ENCODE measurements at places on chromosomes 13 and 19.

- DNase-seq = no peak
Measured at GRCh38 chr19:3060857-3061181, 1.5 kb downstream of the TLE5 start.

GRCh38 chr13:22801402-22802003 is 379.3 kb upstream of the SGCG start:
- DNase-seq = no peak

DNA sequence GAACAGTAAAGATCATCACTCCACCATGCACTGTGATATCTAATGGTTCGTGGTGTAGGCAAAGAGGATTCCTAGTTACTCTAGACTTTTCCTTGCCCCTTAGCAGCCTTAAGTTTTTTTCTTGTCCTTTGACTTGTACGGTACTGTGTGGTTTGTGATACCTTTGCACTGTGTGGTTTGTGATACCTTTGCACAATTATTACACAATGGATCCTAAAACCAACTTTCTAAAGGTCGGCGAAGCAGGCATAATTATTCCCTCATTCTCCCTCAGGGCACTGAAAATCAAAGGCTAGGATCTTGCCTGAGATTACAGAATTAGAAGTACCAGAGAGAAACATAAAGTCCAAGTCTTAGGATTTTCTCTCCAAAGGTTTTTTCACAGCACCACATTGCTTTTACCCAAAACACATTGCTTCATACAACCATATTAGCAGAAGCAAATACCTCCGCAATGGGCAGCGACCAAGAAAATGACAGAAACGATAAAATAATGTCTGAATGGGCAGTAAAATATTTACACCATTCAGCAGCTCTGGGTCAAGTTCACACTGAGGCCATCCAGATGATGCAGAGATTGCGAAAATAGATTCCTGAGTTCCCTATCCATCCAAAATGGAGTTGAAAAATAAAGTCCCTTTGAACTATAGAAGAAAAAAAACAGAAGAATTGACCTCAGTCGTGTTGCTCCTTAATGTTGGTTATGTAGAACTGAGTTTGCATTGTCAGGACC is 106.4 kb downstream of the FGF14 start:
- DNase-seq = no peak

- no peak for DNase-seq
Measured at GRCh38 chr19:3893509-3894179, 13.2 kb downstream of the ATCAY start.

- no peak for DNase-seq
Measured at GRCh38 chr13:64333888-64334287, 2896.2 kb downstream of the PCDH9 start.

GRCh38 chr19:15299568-15300409 is 32.5 kb downstream of the BRD4 start:
- DNase-seq = no peak

- DNase-seq = no peak
Measured at GRCh38 chr13:108034909-108035410, 180.4 kb downstream of the LIG4 start.

- DNase-seq = peak; percentile 50
Measured at GRCh38 chr13:21675095-21675991, 4.5 kb downstream of the FGF9 start.

- no peak for DNase-seq
Measured at GRCh38 chr13:111627596-111627995, 307.2 kb downstream of the TEX29 start.

- DNase-seq = no peak
Measured at GRCh38 chr13:61086087-61086486, 329.6 kb downstream of the PCDH20 start.

DNA sequence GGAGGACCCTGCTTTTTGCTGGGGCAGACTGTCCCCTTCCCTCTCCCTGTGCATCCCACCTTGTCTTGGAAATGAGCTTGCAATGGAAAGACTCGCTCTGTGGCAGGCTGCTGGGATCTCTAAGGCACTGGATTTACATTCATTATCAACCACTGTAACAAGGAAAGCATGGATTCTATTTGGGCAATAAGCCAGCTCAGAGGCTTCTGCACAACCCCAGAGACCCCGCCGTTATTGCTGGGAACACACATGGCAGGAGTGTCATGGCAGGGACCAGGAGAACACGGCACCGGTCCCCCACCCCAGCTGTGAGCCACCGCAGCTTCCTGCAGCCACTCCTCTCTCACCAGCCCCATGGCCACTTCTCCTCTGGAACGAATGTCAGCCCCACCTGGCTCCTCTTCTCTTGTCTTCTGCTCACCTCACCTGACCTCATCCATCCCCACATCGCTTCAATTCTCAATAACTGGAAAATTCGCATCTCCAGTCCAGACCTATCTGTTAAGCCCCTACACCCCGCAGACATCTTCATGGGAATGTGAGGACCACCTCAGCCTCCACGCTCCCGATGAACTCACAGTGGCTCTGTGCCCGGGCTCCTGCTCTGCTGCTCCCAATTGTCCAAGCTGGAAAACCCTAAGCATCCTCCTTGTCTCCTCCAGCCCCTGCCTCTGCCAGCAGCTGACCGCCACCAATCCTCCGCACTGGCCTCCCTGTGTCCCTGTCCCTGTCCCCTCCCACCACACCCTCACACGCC is 181.5 kb downstream of the USP12 start:
- no peak for DNase-seq

DNA sequence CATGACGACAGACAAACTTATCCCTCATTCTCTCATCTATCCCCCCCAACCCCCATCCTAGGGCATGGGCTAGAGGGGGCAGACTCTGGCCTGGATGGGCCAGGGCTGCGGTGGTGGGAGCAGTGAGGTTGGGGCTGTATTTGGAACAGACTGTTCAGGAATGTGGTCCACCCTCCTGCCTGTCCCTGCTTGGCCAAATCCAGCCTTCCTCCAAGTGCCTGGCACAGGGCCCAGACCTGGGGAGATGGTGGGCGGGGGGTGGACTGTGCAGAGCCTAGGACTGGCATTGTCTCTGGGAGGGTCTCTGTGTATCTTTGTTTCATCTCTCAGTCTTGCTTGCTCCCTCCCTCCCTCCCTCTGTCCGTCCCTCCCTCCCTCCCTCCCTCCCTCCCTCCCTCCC is 14.2 kb downstream of the EGLN2 start:
- DNase-seq = peak; percentile 61

DNA sequence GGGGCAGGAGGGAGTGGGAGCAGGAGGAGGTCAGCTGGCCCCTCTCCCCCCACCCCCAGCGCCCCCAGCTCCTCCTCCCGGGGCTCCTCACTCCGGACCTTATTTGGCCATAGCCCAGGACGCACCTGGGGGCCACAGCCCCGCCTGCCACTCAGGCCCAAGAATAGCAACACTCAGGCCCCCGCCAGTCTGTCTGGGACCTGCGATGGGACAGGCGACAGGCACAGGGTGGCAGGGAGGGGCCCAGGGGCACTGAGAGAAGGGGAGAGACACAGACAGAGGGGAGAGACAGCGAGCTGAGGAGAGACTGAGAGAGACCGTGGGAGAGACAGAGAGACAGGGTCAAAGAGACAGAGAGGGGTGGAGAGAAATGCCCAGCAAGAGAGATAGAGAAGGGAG is 10.2 kb downstream of the JOSD2 start:
- peak; percentile 47 for DNase-seq

Data from lower lobe of right lung (tissue), 2 donors.